ENCODE measurements at places on chromosomes 16 and 17.
A peak's percentile ranks its signal among the peaks of the same experiment; 100 is the strongest.

- DNase-seq, result no peak
These were observed 39.7 kb downstream of the NACA2 start for GRCh38 chr17:61551255-61551742.

DNA sequence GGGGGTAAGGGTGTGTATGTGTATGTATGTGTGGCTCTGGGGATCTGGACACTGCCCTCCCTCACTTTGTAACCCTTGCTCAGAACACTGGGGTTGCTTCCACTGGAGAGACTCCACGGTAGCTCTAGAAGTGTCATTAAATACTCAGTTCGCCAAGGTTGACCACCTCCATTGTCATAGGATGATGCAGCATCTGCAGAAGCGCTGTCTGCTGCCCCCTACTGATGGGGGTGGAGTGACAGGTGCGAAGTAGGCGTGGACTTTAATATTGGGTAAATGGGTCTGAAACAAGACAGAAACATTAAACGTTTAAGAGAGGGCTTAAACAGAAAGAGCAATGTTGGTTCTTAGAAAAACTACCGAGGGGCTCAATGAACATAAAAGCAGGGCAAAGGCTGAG lies 35.5 kb upstream of the STAC2 start:
- no peak for DNase-seq

- no peak for DNase-seq
These were observed 12.5 kb downstream of the SAMD14 start for GRCh38 chr17:50117202-50118051.

GRCh38 chr17:29905086-29905878 lies 24.7 kb downstream of the SSH2 start:
- no peak for DNase-seq

DNA sequence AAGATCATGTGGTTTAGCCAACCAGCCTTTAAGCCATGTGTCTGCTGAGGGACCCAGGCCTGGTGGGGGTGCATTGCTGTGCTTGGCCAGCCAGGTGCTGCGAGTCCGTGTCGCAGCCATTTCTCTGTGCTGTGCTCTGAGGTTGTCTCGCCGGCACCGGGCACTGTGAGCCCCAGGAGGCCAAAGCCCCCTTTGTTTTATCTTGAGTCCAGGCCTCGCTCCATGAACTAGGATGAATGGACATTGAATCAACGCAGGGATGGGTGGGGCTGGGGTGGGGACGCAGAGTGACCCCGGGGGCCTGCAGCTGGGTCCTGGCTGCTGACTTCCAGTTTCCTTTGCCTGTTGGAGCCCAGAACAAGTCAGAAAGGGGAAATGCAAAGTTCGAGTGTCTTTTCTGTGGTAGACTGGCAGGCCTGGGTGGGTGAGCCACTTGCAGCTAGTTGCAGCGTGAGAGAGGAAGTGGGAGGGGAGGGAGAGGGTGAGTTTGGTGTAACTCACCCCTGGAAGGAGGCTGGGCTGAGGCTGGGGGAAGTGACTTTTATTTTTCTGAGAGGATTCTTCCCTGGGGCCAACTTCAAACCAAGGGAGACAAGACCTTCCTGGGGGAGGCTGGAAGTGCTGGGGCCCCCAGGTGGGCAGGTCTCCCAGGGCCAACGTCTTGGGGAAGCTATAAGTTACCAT lies 324.7 kb downstream of the SEC14L1 start:
- DNase-seq, result peak; percentile 60

DNA sequence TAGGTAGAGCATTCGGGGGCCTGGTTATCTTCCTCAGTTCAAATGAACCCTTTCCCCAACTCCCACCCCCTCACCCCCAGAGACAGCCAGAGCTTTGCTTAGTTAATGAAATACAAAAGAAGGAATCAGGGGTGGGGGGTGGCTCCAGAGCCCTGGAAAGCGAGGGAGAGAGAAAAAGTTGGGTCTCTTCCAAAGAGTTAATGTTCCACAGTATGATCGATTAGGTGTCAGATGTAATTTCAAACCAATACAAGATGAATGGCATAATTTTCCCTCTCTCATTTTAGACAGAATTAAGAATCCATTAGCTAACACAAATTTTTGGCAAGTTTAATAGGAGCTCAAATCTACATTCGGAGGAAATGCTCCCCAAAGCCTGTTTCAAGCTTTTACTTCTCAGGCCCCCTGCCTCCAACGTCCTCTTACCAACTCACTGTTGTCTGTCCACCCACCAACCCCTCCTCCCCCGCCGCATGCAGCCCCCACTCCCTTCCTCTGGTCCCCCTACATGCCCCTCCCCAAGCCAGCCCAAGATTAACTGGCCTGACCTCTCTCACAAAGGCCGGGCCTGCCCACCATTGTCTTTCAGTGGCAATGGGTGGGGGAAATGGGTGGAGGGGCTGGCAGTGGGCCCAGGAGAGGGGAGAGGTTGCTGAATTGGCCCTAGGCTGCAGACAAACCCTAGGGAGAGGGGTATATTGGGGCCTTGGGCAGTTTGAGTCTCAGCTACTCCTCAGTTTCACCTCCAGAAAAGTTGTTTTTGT lies 28.2 kb downstream of the NEUROD2 start:
- no peak for DNase-seq

GRCh38 chr16:87924041-87924810 lies 12.1 kb downstream of the CA5A start:
- no peak for DNase-seq

DNA sequence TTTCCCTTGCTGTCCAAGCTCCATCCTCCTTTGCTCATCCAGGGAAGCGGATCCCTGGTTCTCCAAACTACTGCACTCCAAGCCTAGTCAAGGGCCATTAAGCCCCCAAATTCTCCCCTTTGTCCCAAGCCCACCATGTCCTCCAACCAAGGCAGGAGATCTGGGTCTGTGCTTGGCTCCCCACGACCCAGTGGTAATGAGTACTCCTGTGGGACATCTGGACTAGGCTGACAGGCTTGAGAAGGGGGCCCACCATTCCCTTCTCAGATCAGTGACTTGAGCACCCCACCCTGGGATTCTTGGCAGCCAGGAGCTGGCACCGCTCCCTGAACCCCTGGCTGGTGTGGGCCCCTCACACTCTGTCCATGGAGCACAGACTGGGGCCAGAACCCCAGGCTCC lies 17.1 kb downstream of the OSBPL7 start:
- no peak for DNase-seq

DNA sequence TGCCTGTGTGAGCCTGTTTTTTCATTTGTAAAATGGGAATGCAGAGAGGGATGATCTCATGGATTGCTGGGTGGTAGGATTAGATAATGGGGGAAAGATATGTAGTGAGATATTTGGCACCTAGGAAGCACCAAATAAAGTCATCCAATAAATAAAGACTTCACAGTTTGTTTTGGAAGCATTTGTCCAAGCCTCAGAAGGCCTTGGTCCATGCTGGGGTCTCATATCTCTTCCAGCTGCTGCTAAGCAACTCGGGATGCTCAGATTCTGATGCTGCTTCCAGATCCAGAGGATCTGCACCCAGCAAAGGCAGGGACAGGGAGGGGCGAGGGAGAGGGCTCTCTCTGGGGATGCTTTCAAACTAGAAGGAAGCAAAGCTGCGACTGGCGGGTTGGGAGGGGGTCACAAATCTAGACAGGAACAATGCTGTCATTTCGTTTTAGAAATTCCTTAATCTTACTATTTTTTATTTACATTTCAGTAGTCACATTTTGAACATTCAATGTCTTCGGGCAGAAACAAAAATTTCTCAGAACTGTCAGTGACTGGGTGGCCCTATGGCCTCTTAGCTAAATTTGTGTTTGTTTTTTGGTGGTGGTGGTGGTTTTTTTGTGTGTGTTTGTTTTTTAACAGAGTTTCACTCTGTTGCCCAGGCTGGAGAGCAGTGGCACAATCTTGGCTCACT lies 114.9 kb upstream of the CDH5 start:
- DNase-seq, result no peak

DNA sequence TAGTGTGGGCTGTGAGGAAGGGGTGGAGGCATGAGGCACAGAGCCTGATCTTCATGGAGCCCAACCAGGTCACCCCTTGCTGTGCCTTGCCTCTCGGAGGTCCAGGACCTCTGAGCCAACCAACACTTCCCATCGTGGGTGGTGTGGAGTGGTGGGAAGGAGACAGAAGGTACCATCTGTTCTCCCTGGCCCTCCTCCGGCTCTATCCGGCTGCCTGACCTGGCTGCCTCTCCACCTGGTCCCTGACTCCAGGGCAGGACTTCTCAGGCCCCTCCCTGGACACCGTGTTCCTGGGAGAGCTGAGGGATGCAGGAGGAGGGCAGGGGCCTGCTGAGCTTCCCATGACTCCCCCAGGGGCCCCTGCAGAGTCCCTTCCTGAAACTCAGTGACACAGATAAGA lies 3.9 kb downstream of the PDK2 start:
- no peak for DNase-seq

DNA sequence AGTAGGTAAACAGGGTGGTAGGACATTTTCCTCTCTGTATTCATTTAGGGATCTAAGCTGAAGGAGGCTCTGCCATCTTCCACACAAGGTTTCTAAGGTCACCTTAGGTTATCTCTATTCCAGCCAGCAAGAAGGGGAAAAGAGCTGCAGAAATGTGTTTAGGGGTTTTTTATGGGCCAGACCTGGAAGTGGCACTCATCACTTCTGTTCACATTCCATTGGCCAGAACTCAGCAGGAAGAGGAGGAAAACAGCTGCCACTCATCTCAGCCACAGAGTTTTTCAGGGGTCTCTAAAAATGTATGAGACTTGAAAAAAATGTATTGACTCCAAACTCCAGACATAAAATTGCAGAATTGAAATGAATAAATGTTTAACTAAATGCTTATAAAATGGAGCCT lies 65.8 kb downstream of the FTO start:
- no peak for DNase-seq

DNA sequence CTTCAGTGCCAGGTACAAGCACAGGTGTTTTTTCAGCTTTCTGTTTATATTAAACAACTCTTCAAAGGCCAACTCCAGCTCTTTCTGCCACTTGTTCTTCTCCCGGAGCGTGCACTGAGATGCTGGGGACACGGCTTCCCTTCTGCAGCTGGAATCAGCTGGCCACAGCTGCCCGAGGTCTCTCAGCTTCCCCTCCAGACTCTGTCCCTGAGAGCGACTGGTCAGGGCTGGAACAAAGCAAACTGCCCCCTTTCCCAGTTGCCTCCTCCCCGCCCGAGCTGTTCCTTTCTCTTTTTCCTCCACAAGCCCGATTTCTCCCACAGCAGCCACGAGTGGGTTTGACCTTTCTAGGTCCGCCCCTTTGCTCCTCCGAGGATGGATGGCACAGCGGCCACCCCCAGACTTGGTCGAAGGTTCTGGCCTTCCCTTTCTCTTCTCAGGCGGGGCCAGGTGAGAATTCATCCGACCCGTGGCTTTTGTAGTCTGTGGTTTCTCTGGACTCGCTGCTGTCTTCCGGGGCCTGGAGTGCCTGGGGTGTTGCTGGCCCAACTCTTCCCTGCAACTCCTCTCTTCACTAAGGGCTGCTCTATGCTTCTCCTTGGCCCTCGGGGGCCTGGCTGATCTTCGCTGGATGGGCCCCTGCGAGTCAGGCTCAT lies 11.5 kb downstream of the CEP295NL start:
- DNase-seq, result no peak

DNA sequence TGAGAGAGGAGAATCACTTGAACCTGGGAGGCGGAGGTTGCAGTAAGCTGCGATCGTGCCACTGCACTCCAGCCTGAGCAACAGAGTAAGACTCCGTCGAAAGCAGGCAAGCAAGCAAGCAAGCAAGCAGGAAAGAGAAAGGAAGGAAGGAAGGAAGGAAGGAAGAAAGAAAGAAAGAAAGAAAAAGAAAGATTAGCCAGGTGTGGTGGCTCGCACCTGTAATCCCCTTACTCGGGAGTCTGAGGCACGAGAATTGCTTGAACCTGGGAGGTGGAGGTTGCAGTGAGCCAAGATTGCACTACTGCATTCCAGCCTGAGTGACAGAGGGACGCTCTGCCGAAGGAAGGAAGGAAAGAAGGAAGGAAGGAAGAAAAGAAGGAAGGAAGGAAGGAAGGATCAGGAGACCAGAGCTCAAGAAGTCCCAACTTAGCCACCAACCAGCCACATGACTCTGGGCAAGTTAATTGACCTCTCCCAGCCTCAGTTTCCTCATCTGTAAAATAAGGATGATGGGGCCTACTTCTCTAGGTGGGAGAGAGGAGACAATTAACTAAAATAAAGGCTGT lies 6.5 kb downstream of the GFAP start:
- no peak for DNase-seq

- no peak for DNase-seq
These were observed 121.5 kb upstream of the ADAMTS18 start for GRCh38 chr16:77556201-77556873.

- no peak for DNase-seq
These were observed 257.1 kb downstream of the FTO start for GRCh38 chr16:53960954-53961616.

GRCh38 chr16:75107505-75107904 lies 9.1 kb downstream of the LDHD start:
- no peak for DNase-seq

DNA sequence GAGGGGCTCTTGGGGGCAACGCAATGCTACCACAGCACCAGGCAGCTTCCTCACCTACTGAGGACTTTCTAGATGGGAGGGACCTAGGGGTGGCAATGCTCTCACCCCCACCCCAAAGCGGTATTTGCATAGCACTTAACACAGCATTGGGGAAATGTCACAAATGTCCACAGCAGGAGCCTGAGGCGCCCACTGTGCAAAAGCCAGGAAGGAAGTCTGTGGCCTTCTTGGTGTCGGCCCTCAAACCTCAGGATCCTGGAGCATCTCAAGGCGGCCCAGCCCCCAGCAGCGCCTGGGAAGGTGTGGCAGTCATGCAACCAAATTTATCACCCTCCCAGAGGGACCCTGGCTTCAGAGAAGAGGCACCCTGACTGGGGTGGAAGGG lies 45.3 kb downstream of the WNT3 start:
- no peak for DNase-seq

DNA sequence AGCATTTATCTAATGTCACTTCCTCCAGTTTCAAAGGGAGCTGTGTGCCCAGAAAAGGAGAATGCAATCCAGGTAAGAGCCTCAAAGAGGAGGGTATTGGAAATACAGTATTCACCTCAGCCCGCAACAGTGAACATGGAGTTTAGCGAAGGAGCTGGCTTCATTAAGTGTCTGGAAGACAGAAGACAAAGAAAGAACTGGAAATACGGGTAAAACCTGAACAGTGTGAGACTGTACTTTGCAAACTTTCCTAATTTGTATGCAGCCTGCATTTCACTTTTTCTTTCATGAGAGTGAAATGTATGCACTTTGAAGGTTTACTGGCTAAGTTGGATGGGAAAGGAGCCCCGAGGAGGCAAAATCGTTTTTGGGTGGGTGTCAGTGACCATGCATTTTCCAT lies 478.4 kb downstream of the HS3ST3B1 start:
- no peak for DNase-seq

DNA sequence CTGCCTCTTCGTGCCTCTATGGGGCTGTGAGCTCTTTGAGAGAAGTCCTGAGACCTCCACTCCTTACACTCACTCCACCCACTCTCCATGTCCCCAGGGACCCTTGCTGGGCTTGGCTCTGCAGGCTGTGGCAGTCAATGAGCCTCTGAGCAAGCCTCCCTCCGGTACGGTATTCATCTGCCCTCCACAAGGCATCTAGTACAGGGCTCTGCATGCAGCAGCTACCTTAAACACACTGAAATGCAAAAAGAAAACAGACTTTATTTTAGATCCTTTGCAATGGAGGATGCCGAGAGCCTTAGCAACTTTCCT lies 38.9 kb upstream of the SMPD3 start:
- DNase-seq, result no peak

Data from brain microvascular endothelial cell (primary cell).